Fibroblast of upper back skin (primary cell): ENCODE measurements at places on chromosomes 3 and 15.

GRCh38 chr3:12198301-12198700 lies 39.6 kb upstream of the TIMP4 start:
- DNase-seq: peak; percentile 80

GRCh38 chr3:102206511-102207031 lies 228.2 kb upstream of the ZPLD1 start:
- peak; percentile 87 for DNase-seq

DNA sequence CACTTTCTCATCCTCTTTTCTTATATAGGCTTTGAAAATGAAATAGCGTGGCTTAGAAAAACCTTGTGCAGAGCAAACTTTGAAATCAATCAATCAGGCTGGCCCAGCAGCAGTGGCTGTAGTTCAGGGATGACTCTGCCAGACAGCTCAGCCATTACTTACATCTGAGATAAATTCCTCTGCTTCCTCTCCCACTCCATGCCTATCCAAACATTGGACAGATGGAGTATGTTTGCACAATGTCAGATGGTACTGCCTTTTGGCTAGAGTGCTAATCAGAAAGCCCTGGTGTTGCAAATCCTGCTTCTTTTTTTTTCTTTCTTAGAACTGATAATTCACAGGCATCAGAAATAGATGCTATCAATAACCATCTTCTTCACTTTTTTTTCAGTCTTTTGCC lies 1065.1 kb downstream of the AGBL1 start:
- DNase-seq: peak; percentile 75

DNA sequence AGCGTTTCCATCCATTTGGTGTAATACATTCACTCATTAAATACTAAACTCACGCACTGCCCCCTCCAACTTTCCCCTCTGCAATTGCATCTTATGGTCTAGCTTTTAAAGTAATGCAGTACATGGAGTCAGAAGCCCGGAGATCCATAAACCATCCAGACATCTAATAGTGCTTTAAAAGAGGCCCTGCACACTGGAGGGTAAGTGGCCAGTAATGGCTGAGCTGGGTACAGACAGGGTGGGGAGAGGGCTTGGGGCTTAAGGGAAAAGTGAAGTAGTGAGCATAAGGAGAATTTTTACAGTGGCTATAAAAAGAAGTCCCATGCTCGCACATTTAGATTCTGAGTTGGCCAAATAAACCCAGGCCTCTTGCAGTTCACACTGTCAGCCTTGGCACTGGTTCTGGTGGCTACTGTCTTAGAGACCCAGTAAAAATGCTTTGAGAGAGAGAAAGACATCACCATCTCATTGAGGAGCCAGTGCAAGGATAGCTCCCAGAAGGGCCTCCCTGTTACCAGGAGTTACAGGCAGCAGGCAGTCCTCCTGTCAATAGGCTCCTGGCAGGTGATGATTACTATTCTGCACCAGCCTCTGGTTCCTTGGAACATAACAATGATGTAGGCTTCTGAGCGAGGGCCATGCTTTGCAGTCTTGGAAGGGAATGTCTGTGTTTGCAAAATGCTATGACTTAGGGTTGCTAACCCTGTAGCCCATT lies 112.6 kb upstream of the NEO1 start:
- DNase-seq: no peak

DNA sequence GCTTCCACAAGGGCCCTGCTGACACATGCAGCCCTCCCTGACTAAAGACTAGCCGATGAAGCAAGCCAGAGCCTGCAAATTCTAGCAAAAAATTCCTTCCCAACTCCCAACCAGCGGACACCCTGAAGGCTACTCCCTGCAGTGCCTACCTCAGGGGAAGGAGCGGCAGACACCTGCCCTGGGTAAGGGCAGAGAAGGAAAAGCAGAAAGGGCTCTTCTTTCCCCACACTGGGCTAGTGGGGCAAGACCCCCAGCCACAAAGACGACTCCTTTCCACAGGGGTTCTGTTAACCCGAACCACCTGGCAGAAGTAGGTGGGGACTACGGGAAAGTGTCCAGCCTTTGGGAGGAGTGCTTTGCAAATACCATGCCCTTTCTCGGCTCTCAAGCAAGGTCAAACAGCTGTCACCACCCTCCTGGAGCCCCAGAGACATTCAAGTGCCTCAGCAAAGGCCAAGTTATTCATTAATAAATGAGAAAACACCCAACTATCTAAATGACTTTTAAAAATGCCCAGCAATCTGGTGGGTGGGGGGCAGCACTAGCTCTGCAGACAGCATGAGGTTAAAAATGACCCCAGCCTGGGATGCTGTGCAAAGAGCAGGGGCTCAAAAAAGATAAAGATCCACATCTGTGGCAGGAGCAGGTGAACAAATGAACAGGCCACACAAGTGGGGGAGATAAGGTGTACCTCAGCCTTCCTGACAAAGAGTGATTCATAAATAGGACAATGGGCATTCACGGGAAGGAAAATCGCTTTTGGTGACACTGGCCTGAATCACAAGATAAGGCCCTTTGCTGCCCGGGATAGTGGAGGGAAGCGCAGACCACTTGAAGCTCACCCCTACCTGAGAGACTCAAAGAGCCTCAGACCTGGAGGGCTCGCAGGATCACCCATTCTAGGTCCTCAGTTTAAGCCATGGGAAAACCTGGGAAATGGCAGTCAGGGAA lies 33.0 kb downstream of the CCDC12 start:
- DNase-seq: no peak

DNA sequence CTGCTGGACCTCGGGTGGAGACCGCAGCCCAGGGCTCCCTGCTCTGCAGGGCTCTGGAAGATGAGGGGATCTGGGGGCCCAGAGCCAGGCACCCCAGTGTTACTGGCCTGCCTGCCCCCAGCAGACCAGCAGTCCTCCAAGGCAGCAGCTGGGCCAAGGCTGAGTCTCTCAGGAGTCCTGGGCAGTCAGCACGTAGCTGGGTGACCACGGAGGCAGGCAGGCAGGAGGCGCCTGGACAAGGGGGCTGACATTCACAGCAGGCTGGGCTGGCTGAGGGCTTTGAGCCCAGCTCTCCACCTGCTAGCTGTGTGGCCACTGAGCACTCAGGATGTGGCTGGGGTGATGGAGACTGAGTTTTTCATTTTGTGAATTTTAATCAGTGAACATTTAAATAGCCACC lies 67.9 kb downstream of the IQSEC1 start:
- no peak for DNase-seq

DNA sequence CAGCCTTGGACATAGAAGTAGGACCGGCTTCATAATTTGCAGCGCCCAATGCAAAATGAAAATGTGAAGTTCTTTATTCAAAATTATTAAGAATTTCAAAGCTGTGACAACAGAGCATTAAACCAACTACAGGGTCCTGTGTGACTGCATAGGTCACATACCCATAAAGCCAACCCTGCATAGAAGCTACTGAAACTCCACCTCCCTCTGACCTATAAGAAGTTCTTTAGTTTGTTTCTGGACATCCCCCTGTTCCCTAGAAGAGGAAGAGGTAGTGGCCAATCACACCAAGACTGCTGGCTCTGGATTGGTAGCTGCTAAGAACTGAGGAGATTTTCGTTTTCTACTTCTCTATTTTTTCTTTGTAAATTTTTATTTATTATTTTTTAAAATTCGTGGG lies 9.0 kb upstream of the SELENOT start:
- DNase-seq: no peak

DNA sequence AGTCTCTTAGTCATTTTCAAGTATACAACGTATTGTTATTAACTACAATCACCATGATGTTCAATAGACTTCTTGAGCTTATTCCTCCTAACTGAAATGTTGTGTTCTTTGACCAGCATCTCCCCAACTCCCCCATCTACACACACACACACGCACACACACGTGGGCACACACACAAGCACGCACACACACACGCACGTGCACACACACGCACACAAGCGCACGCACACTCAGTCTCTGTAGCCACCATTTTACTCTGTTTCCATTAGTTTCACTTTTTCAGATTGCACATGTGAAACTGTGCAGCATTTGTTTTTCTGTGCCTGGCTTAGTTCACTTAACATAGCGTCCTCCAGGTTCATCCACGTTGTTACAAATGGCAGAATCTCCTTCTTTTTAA lies 247.0 kb downstream of the XXYLT1 start:
- no peak for DNase-seq

GRCh38 chr3:183211352-183211751 lies 41.7 kb upstream of the B3GNT5 start:
- no peak for DNase-seq

DNA sequence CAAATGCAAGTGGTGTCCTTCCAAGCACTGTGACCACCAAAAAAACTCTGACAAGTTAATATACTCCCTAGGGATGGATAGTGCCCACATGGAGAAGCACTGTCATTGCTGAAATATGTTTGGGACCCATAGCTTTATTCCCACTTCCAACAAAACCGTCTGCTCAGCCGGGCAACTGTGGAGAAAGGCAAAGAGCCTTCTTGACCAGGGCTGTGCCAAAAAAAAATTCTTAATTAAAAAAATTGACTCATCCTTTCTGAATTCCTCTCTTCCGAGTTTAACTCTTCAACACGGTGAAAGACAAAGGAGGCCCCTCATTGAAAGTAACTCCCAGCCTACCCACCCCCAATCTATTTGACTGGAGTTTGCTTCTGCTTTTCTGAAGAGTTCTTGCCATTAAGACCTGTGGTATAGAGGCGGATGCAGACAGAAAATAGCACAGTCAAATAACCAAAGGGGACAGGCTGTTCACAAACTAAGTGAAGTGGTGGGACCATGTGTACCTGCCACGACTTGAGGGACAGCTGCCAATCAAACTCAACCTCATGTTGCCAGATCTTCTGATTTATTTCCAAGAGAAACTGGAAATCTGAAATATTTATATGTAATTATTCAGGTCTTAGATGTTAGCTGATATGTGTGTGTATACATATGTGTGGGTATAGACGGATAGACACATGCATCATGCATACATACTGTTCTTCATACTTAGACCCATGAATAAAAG lies 135.4 kb upstream of the PFN2 start:
- peak; percentile 62 for DNase-seq

DNA sequence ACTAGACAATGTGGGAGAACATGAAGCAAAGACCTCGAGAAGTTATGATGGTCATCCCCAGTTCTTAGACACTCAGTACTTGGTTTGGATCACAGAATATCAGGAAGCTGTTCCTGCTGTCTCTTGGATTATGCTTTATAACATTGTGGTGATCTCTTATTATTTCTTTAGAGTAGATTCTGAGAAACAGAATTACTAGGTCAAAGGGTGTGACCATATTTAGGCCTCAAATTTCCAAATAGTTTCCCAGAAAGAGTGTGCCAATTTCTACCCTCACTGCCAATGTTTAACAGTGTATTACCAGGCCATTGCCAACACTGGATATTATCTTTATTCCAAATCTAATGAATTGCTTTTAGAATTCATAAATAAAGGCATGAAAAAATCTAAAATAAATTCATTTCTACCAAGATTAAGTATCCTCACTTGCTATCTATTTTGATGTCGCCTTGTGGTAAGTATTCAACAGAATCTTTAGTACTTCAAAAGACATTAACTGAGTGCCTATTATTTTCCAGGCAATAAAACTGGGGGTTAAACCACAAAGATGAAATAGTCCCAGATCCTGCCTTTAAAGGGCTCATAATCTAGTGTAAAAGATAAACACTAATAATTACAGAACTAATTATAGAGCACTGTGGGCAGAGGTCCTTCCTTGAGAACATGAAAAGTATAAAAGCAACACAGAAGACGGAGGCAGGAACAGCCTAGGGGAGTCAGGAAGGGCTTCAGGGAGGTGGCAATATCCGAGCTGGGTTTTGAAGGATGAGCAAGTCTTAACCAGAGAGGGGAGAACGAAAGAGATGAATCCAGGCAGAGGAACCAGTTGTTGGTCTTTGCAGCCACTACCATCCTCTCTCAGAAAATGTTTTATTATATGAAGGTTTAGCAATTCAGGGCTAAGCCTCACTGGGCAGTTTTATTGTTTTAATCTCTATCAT lies 86.8 kb downstream of the IGF2BP2 start:
- no peak for DNase-seq

DNA sequence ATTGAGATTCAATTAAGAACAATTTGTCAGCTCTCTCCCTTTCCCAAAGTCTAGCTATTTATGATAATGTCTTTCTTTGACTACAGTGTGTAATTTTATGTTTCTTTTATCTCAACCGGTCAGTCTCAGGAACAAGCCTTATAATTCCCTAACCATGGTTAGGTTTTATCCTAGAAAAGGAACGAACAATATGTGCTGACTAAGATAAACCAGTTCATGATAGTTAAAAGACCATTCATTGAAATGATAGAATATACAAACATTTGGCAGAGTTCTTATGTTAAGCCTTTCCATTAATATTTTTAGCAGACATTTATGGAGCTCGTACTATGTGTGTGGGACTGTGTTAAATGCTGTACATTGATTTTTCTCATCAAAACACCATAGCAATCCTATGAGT lies 106.3 kb downstream of the SYNPR start:
- no peak for DNase-seq

- DNase-seq: peak; percentile 84
Observed at GRCh38 chr3:59133311-59133710, 83.5 kb upstream of the CFAP20DC start.

GRCh38 chr3:70905491-70905890 lies 593.1 kb upstream of the MDFIC2 start:
- DNase-seq: no peak

DNA sequence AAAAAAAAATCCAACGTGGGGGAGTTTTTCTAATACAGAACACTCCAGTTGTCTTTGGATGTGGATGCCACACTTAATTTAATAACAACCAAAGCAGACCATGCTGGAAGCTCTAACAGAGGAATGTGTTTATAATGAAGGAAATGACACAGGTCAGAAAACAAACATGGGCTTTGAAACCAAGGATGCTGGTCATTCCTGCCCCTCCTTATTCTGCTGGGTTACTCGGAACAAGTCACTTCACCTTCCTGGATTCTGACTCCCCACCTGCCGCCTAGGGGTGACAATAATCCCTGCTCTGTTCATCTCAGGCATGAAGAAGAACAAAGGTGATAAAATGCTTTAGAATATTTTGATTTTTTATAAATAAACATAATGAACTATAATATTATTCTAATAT lies 240.9 kb upstream of the ADAMTS9 start:
- no peak for DNase-seq

GRCh38 chr3:195133013-195133412 lies 137.9 kb downstream of the XXYLT1 start:
- DNase-seq: no peak

DNA sequence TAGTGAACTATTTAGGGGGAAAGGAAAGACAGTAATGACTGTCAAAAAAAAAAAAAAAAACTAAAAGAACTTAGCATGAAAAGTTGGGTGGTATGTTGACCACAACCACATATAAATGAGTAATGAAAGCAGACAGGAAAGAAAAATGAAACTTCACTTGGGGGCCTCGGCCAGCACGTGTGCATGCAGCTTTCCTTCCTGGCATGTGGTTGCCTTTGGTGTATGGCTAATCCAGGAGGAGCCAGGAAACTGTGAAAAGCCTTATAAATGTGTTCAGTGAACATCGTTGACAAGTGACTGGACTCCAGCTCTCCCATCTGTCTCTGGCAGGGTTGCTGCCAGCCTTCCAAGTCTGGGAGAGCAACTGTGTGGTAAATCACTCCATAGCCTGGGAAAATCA lies 195.1 kb downstream of the DTWD1 start:
- peak; percentile 99 for DNase-seq

- no peak for DNase-seq
Observed at GRCh38 chr3:102361101-102361500, 73.7 kb upstream of the ZPLD1 start.

- DNase-seq: peak; percentile 66
Observed at GRCh38 chr15:24954783-24955530, at the start of the genes SNRPN and SNURF. Gene SNRPN (plus strand): TSS chr15:24954987. CDS start chr15:24974454, 19,467 bp downstream. Gene SNURF (plus strand): TSS chr15:24954987. CDS start chr15:24955049, 62 bp downstream.
